ENCODE measurements at places on chromosomes 7 and 10. TPM values are rescaled to one million over a fixed set of nuclear protein-coding genes. Genes with fewer than 3 reads are reported as not detected.
A peak's percentile ranks its signal among the peaks of the same experiment; 100 is the strongest.

- H3K27me3 ChIP-seq: no peaks in the 10 kb centered on the region
- DNase-seq: no peak
- H3K27ac ChIP-seq: no peak overlapping the region
- H3K4me1 ChIP-seq: no peaks in the 10 kb centered on the region
- no peak overlapping the region for H3K4me3 ChIP-seq
Measured at GRCh38 chr7:45066409-45066808, 22.4 kb downstream of the NACAD start.

DNA sequence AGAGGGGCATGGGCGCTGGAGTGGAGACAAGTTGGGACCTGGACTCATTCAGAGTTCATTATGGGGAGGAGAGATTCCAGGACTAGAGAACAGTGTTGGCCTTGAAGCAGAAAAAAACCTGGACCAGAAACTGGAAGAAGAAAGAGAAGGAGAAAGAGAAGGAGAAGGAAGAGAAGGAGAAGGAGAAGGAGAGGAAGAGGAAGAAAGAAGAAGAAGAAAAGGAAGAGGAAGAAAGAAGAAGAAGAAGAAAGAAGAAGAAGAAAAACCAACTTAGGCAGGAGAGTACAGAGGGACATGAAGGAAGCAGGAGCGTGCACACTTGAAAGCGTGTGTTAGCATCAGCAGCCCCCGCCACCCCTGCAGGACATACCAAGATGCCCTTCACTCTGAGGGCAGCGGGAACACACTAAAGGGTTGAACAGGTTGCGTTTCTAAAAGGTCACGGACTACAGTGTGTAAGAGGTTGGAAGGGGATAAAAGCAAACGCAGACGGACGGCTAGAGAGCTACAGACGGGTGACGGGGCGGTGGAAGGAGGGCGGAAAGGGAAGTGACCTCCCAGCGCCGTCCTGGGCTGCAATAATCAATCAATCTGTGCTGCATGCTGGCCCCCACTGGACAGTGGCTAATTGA, 95.3 kb downstream of the SEC61G start:
- H3K36me3 ChIP-seq: no peaks in the 10 kb centered on the region
- H3K4me3 ChIP-seq: peak overlapping the region; percentile 36
- no peak for DNase-seq

- no peak overlapping the region for H3K4me3 ChIP-seq
- no peak overlapping the region for H3K27ac ChIP-seq
- no peaks in the 10 kb centered on the region for H3K4me1 ChIP-seq
- DNase-seq: no peak
Measured at GRCh38 chr7:101379302-101379701, 16.6 kb downstream of the COL26A1 start.

DNA sequence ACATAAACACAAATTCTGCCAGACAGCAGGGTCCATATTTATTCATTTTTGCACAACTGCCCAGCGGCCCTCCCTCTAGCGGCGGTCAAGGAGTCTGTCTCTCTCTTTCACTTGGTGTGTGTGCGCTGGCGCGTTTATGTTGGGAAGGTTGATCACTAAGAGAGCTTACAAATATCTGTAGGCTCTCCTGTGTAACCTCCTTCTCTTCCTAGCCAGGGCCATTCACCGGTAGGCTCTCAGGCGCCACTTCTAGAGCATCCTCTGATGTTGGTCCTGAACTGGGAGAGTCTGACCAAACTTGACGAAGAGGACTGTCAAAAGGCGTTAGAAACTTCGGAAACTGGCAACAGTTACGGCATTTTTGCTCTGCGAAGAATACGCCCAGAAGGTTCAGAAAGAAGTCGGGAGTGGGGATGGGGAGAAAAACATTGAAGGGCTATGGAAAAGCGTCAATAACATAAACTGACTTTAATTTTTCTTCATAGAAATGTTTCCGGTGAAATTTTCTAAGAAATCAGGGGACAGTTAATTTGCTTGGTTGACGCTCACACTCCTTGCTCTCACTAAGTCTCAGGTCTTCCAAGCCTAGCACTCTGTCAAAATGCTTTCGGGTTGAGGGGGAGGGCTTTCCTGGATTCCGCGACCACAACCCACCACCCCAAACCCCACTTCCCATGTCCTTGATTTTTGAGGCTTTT, 731.1 kb downstream of the ZWINT start:
- peaks cover 20% of the 10 kb centered on the region for H3K4me1 ChIP-seq
- H3K27me3 ChIP-seq: no peaks in the 10 kb centered on the region
- no peak overlapping the region for H3K4me3 ChIP-seq
- no peaks in the 10 kb centered on the region for H3K36me3 ChIP-seq

Gene PTPRN2
- total RNA-seq: 0.75 TPM

- DNase-seq: peak; percentile 46
- no peak overlapping the region for H3K4me3 ChIP-seq
- no peak overlapping the region for H3K27ac ChIP-seq
- no peaks in the 10 kb centered on the region for H3K27me3 ChIP-seq
- peaks cover 4% of the 10 kb centered on the region for H3K36me3 ChIP-seq
Measured at GRCh38 chr10:127243490-127244272, 47.3 kb upstream of the INSYN2A start.

- H3K36me3 ChIP-seq: no peaks in the 10 kb centered on the region
- H3K27me3 ChIP-seq: no peaks in the 10 kb centered on the region
- no peak overlapping the region for H3K27ac ChIP-seq
- H3K4me3 ChIP-seq: no peak overlapping the region
- H3K4me1 ChIP-seq: no peaks in the 10 kb centered on the region
- no peak for DNase-seq
Measured at GRCh38 chr7:16187131-16187530, 234.2 kb downstream of the CRPPA start.

Data from liver (tissue), 10 donors.